Peyer's patch (tissue), 4 donors: ENCODE measurements at places on chromosomes 1 and 21. TPM values are rescaled to one million over a fixed set of nuclear protein-coding genes. Genes with fewer than 3 reads are reported as not detected.

GRCh38 chr1:236141447-236142252, 689 bp upstream of the GPR137B start:
- DNase-seq: peak; percentile 63
- H3K4me1 ChIP-seq: peaks cover 4% of the 10 kb centered on the region
- no peaks in the 10 kb centered on the region for H3K27me3 ChIP-seq
- H3K27ac ChIP-seq: peak overlapping the region; percentile 55

The RXFP4 gene
- total RNA-seq: 2.3 TPM

GRCh38 chr1:186974774-186975181, 146.0 kb downstream of the PLA2G4A start:
- H3K4me1 ChIP-seq: no peaks in the 10 kb centered on the region
- no peaks in the 10 kb centered on the region for H3K36me3 ChIP-seq
- H3K27ac ChIP-seq: peak overlapping the region; percentile 44
- H3K4me3 ChIP-seq: no peak overlapping the region
- no peaks in the 10 kb centered on the region for H3K27me3 ChIP-seq
- DNase-seq: no peak

DNA sequence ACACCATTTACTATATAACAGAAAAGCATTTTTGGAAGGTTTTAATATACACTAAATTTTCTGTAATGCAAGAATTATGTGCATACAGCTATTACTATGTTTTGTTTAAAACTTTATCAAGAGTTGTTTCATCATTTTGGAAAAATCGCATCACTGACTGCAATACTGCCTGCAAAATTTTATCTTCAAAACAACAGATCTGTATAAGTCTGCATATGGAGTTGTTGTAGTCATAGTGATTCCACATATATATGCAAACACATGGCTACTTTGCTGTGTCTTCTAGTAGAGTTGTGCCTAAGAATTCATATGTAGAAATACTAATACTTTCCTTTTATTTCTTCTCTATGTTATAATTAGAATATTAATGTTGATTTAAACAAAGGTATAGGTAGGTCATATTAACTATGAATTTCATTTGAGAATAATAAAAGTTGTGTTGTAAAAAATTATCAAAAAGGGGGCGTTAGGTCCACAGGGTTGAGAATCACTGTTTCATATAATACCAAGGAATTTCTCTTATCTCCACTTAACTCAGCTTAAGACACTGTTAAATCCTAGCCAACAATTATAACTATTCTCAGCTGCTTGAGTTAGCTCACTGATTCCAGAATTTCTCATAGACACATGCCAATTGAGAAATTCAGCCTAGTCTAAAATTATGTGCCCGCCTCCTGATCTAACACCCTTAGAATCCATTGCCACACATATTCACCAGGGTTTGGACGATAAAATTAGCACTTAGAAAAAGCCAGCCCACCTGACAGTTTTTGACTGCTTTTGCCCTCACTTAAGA, 22.9 kb upstream of the LAMC1 start:
- no peaks in the 10 kb centered on the region for H3K27me3 ChIP-seq
- no peak overlapping the region for H3K4me3 ChIP-seq
- no peak for DNase-seq
- H3K27ac ChIP-seq: no peak overlapping the region
- no peaks in the 10 kb centered on the region for H3K4me1 ChIP-seq
- H3K36me3 ChIP-seq: no peaks in the 10 kb centered on the region

The KAZN gene
- 25.2 TPM for total RNA-seq

The ATF3 gene
- 38.0 TPM for total RNA-seq

- H3K27ac ChIP-seq: no peak overlapping the region
- no peak overlapping the region for H3K4me3 ChIP-seq
- peak; percentile 44 for DNase-seq
- H3K27me3 ChIP-seq: no peaks in the 10 kb centered on the region
- peaks cover 46% of the 10 kb centered on the region for H3K36me3 ChIP-seq
Observed at GRCh38 chr1:226981386-226981817, 41.3 kb downstream of the COQ8A start.

The GLIS1 gene
- 1.7 TPM for total RNA-seq

DNA sequence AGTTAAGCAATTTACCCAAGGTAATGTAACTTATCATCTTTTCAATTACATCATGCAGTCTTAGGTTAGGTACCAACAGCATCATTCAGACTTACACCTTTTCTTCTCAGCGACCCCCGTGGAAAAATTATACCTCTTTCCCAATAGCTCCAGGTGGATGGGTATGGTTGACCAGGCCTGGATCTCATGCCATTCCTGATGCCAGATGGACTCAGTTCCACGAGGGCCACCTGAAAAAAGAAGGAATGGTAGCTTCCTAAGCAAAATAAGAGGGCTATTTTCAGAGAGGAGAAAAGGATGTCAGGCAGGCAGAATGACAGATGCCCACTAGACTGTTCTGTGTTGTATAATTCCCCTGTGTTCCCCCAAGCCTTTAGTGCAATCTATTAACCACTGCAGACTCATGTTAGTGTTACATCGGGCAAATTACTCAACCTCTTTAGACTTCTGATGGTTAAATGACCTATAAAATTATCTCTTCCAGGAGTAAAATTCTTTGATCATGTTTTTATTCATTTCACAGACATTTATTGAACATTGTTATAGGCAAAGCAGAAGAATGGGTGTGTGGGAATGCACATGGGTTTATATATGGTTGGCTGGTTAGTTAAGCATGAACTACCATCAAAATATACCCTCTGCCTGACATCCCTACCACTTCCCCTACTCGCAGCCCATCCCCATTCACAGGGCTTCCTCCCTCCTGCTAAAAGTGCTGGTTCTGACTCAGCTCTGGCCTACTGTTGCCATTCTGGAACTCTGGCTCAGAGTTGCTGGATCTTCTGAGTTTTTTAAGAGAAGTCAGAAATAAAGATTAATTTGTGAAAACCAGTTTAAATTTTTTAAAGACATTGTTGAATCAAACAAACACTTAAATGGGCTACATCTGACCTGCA, 10.6 kb upstream of the MYSM1 start:
- no peak overlapping the region for H3K4me3 ChIP-seq
- H3K27ac ChIP-seq: no peak overlapping the region
- no peaks in the 10 kb centered on the region for H3K36me3 ChIP-seq

DNA sequence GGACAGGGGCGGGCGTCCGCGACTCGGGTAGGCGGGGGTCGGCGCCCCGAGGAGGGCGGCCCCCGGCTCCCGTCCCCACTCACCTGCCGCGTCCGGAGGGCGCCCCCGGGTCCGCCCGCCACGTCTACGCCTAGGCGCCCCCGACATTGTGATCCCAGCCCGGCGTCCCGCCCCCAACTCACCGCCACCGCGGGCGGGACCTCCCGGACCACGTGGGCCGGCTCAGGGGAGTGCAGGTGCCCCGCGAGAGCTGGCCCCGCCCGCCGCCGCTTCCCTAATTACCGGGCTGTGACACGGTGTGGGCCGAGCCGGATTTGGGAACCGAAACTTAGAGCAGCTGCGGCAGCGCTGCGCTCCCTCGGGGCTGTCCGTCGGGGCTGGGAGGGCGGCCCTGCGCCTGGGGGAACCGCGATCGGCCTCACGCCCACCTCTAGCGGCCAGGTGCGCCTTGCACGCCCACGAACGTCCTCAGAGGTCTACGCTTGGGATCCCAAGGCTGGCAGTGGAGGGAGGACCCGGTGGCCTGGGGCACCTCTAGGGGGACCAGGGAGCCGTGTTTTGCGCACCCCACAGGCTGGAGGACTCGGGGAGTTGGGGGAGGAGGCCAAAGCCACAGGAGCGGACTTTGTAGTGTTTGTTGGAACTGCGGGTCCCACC, 521 bp upstream of the NADK start:
- peaks cover 57% of the 10 kb centered on the region for H3K4me1 ChIP-seq
- H3K27ac ChIP-seq: peak overlapping the region; percentile 92
- H3K4me3 ChIP-seq: peak overlapping the region; percentile 76
- DNase-seq: peak; percentile 88
- no peaks in the 10 kb centered on the region for H3K36me3 ChIP-seq
- no peaks in the 10 kb centered on the region for H3K27me3 ChIP-seq

The AMIGO1 gene
- total RNA-seq: 6.3 TPM

- no peak overlapping the region for H3K4me3 ChIP-seq
- H3K36me3 ChIP-seq: no peaks in the 10 kb centered on the region
- no peaks in the 10 kb centered on the region for H3K27me3 ChIP-seq
- no peak overlapping the region for H3K27ac ChIP-seq
- H3K4me1 ChIP-seq: no peaks in the 10 kb centered on the region
Observed at GRCh38 chr1:189726806-189727205, 750.9 kb downstream of the BRINP3 start.

DNA sequence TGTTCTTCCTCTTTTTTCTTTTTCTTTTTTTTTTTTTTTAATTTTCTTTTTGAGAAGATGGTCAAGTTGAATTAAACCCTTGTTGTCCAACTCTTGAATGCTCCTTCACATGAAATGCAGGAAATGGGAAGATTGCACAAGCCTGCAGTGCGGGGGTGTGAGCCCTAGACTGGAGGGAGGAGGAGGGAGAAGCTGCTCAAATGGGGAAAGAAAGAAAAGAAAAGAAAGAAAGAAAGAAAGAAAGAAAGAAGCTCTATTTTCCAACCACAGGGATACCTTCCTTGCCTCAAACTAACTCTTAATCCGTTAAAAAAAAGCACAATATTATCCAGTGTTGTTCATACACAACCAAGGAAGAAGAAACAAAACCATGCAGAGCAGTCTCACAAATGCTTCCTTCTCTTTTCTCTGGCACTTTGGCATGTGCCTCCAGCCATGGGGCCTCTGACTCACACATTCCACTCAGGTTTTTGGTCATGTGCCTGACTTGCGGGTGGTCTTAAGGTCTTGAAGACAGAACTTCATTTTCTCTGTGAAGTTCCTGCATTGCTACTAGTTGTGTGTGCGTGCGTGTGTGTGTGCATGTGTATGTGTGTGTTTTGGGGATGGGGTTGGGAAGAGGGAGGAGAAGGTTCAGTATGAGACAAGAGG, 276.1 kb downstream of the RPS6KC1 start:
- H3K36me3 ChIP-seq: no peaks in the 10 kb centered on the region
- no peaks in the 10 kb centered on the region for H3K4me1 ChIP-seq
- H3K27me3 ChIP-seq: no peaks in the 10 kb centered on the region
- no peak overlapping the region for H3K27ac ChIP-seq
- no peak overlapping the region for H3K4me3 ChIP-seq

The MMP23B gene
- 4.1 TPM for total RNA-seq

GRCh38 chr1:10561955-10562354, 87.2 kb downstream of the PEX14 start:
- no peak overlapping the region for H3K27ac ChIP-seq
- no peaks in the 10 kb centered on the region for H3K36me3 ChIP-seq
- H3K4me1 ChIP-seq: no peaks in the 10 kb centered on the region
- H3K27me3 ChIP-seq: no peaks in the 10 kb centered on the region
- no peak overlapping the region for H3K4me3 ChIP-seq

- no peaks in the 10 kb centered on the region for H3K27me3 ChIP-seq
- no peak overlapping the region for H3K27ac ChIP-seq
- H3K4me1 ChIP-seq: no peaks in the 10 kb centered on the region
- no peaks in the 10 kb centered on the region for H3K36me3 ChIP-seq
Observed at GRCh38 chr1:44962729-44963128, 23.7 kb downstream of the EIF2B3 start.

GRCh38 chr1:87513255-87513654, 184.6 kb downstream of the LMO4 start:
- H3K27ac ChIP-seq: no peak overlapping the region
- H3K4me1 ChIP-seq: no peaks in the 10 kb centered on the region
- no peaks in the 10 kb centered on the region for H3K27me3 ChIP-seq
- no peak for DNase-seq

DNA sequence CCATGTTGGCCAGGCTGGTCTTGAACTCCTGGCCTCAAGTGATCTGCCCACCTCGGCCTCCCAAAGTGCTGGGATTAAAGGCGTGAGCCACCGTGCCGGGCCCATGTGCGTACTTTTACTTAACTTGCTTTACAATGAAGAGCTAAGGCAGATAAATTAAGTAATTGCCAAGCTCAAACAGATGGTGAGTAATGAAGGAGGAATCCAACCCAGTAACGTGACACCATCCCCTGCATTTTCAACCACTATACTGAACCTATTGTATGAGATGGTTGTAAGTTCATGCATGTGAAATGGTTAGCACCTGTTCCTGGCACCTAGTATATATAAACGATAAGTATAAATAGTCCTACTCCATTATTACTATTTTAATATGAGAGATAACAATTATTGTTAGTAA, 588.0 kb upstream of the BEND5 start:
- H3K27ac ChIP-seq: no peak overlapping the region
- no peak for DNase-seq
- no peak overlapping the region for H3K4me3 ChIP-seq
- H3K4me1 ChIP-seq: no peaks in the 10 kb centered on the region
- no peaks in the 10 kb centered on the region for H3K36me3 ChIP-seq

DNA sequence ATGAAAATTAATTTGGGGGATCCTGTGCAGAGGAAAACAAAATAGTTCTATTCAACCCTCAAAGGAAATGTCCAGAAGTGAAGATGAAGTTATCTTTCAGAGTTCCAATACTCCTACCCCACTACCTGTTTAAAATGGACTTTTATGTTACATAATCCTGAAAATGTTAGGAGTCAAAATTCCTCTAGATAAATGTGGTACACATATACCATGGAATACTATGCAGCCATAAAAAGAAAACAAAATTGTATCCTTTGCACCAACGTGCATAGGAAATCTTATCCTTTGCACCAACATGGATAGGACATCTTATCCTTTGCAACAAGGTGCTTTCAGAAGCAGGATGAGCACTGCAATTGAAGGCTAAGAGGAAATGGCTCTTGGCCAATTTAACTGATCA, 245.2 kb downstream of the LTN1 start:
- H3K4me3 ChIP-seq: no peak overlapping the region
- no peaks in the 10 kb centered on the region for H3K36me3 ChIP-seq
- H3K27me3 ChIP-seq: no peaks in the 10 kb centered on the region
- no peak for DNase-seq
- no peak overlapping the region for H3K27ac ChIP-seq
- no peaks in the 10 kb centered on the region for H3K4me1 ChIP-seq

The WNT2B gene
- 14.0 TPM for total RNA-seq

The ELAVL4 gene
- 5.5 TPM for total RNA-seq

- no peaks in the 10 kb centered on the region for H3K36me3 ChIP-seq
- no peak for DNase-seq
- no peak overlapping the region for H3K27ac ChIP-seq
- H3K27me3 ChIP-seq: no peaks in the 10 kb centered on the region
- no peak overlapping the region for H3K4me3 ChIP-seq
Observed at GRCh38 chr1:245888809-245889208, 618.3 kb downstream of the SMYD3 start.

- no peaks in the 10 kb centered on the region for H3K4me1 ChIP-seq
- no peak for DNase-seq
- H3K27me3 ChIP-seq: no peaks in the 10 kb centered on the region
- no peak overlapping the region for H3K27ac ChIP-seq
- H3K36me3 ChIP-seq: no peaks in the 10 kb centered on the region
Observed at GRCh38 chr1:207842506-207842905, 68.4 kb downstream of the CD34 start.

- H3K4me3 ChIP-seq: no peak overlapping the region
- DNase-seq: no peak
- no peaks in the 10 kb centered on the region for H3K4me1 ChIP-seq
- no peaks in the 10 kb centered on the region for H3K27me3 ChIP-seq
- H3K27ac ChIP-seq: no peak overlapping the region
Observed at GRCh38 chr1:230000493-230001184, 66.4 kb upstream of the GALNT2 start.

- H3K4me3 ChIP-seq: no peak overlapping the region
- H3K36me3 ChIP-seq: no peaks in the 10 kb centered on the region
- no peaks in the 10 kb centered on the region for H3K4me1 ChIP-seq
Observed at GRCh38 chr1:164982545-164982944, 374.0 kb downstream of the LMX1A start.

- H3K27me3 ChIP-seq: no peaks in the 10 kb centered on the region
- no peak overlapping the region for H3K4me3 ChIP-seq
- H3K36me3 ChIP-seq: no peaks in the 10 kb centered on the region
- H3K4me1 ChIP-seq: no peaks in the 10 kb centered on the region
Observed at GRCh38 chr1:56566061-56566744, 13.2 kb downstream of the PLPP3 start.
